ENCODE measurements at places on chromosomes 6 and 20.

DNA sequence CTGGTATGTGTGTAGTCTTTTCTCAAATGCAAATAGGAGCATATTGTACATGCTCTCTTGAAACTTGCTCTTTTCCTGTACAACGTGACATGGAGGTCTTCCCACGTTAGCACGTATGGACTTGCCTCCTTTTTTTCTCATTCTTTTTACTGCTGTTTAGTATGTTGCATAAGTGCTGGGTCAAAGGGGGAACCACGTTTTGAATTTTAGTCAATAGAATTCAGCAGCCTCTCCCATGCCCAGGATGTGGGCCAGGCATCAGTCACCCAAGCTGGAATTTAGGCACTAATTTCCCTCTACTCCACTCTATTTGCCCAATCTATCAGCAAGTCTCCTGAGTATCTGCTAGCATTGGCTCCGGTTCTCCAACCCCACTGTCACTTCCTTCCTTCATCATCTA lies 41.5 kb upstream of the RNF24 start:
- DNase-seq: no peak

- no peak for DNase-seq
Observed at GRCh38 chr20:48448666-48449600, 378.9 kb downstream of the PREX1 start.

DNA sequence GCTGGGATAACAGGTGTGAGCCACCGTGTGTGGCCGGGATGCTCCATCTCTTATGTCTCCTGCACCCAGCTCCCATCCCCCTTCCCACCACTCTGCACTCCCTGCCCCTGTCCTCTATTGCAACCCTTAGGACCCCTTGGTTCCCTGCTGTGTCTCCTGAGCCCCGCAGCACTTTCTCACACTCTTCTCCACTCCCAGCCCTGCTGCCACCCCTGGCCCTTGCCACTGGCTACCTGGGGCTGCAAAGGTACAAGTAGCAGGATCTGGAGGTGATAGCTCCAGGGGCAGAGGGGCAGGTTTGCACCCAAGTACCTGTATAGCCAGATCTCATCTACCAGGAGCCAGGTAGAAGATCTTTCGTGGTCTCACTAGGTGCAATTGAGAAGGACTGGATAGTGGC lies 6.6 kb upstream of the CPXM1 start:
- no peak for DNase-seq

DNA sequence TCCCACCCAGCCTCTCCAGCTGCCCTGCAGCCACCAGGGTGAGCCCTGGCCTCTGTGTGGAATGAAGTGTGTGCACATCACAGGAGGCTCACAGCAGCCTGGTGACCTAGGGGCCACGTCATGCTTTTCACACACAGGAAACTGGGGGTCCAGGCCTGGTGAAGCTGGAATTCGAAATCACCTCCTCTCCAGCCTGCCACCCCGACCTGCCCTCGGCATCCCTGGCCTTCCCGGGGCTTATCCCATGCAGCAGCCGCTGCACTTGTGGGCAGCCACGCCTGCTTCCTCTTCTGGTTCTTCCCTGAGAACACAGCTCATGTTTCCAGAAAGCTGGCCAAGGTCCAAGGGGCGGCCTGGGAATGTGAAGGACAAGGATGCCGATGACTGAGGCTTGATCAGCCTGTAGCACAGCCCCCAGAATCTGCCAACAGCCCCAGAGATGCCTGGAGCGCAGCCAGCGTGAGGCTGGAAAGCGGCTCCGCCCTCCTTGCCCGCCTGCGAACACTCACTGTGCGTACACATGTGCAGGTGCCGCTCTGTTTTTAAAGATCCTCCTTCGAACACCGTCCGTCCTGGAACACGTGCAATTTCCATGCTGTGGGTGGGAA lies 4.2 kb upstream of the NTSR1 start:
- peak; percentile 91 for DNase-seq

GRCh38 chr6:71376830-71377229 lies 88.2 kb downstream of the OGFRL1 start:
- DNase-seq: no peak

GRCh38 chr6:161228921-161229591 lies 44.8 kb downstream of the AGPAT4 start:
- no peak for DNase-seq

DNA sequence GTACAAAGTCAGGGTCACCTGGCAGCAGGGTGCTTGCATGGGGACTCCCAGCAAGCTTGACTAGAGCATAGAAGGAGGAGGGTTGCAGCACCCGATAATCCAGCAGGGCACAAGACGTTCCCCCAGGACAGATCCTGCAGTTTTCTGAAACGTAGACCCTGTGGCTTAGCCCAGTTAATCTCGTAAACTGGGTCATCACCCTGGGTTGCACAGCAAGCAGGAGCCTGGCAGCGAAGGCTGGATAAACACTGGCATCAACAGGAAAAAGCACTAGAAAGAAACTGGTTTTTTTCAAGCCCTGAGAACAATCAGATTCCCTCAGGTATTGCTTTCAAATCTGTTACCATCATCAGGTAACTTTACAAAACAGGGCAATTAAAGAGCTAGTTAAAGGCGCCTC lies 92.6 kb downstream of the PDE7B start:
- no peak for DNase-seq

DNA sequence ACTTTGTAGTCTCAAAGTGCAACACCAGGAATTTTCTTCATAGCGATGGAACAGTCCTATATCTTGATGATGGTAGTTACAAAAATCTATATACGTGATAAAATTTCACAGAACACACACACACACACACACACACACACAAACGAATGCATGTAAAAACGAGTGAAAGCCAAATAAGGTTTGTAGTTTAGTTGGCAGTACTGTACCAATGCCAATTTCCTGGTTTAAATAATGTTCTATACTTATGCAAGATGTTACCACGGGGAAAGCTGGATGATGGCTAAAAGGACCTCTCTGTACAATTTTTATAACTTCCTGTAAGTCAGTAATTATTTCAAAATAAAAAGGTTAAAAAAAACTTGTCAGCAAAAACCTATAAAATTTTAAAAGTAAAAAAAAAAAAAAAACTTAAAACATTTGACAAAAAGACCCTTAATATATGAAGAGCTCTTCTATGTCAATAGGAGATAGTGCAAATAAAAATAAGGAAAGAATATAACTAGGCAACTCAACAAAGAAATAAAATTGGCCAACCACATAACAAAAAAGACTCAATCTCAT lies 37.6 kb downstream of the PDSS2 start:
- DNase-seq: no peak

- DNase-seq: no peak
Observed at GRCh38 chr6:93592417-93592816, 173.1 kb upstream of the EPHA7 start.

DNA sequence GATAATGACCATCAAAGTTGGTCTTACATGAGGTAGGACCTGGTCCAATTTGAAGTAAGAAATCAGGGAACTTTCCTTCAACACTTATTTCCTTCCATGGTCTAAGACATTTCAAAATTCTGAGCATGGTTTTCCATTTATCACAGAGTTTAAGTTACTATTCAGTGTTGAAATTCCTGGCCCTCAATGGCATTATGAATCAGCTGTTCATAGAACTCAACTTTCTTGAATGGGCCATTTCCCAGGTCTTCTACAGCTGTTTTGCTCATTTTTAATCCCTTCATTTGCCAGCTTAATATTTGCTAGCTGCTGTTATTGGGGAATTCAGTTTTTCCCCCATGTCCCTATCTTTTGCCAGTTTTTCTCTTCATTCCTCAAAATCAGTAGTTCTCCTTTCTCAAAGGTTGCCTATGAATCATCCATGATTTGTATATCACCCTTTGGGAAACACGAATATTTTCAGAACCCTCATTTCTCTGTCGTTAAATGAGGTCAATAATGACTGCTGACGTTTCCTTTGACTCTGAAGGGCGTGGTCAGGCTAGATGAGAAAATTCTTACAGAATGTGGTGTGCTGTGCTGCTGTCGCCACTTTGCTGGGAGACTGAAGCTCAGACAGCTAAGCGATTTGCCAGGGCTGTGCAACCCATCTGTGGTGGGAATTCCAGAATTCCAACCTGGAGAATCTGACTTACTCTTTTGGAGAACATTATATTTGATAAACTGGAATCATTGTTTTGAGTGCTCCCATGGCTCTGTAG lies 216.5 kb upstream of the FLRT3 start:
- no peak for DNase-seq

DNA sequence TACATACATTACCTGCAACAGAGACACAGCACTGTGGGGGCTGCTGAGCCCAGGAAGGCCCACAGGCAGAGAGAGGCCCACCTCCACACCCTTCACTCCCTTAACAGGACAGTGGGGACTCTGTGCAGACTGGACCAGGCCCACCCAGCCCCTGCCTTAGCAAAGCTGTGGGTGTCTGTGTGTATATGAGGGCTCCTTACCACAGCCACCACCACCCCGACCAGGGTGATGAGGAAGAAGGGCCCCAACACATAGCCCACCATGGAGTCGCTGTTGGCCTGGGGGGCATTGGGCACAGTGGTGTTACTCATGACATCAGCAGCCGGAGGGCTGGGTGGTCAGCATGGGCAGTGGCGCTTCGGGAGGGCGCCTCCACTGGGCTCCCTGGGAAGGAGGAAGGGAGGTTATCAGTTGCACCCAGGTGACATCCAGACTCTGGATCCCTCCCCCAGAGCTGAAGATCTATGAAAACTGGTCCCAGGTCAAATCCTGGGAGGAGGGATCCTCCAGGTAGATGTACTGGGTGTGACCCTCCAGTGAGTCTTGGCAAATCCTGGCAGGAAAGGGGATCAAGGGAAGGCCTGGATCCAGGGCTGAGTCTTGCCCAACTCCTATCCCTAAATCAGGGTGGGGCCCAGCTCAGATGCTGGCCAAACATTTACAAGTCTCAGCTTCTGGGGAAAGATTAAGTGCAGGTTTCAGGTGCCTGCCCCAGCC lies 1.2 kb downstream of the SMIM29 start:
- peak; percentile 58 for DNase-seq

GRCh38 chr20:47314647-47315338 lies 41.7 kb downstream of the ZMYND8 start:
- DNase-seq: peak; percentile 12

GRCh38 chr6:52063584-52064344 lies 23.6 kb downstream of the PKHD1 start:
- DNase-seq: no peak

GRCh38 chr6:34189806-34190503 lies 44.1 kb upstream of the GRM4 start:
- peak; percentile 80 for DNase-seq

DNA sequence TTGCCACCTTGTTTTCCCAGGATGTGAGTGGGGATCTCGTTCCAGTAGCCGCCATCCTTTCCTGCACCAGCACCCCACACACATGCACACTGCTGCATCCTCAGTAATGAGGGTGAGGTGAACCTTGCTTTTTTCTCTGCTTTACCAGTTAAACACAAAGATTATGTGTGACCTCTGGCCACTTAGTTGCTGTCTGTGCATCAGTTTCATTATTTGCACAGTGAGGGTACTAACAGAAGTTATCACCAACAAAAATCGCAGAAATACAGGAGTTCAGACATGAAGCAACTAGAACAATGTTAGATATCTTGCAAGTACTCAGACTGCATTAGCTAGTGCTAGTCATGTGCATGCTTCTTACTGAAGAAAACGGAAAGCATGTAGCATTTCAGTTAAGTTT lies 17.4 kb upstream of the DACT2 start:
- no peak for DNase-seq

DNA sequence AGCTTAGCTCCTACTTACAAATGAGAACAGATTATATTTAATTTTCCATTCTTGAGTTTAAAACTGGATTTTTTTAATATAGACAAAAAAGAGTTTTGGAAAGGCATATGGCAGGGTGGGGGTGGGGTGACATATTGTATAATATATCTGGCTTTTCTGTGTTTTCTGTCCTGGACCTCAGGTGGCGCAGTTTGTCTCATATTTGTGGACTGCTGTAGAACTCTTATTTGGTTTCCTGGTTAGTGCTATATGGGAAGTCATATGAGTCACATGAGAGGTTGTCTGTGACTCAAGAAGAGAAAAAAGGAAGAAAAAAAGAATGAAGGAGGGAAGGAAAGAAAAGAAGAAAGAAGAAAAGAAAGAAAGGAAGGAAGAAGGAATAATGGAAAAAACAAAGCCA lies 131.8 kb downstream of the CLVS2 start:
- DNase-seq: no peak

DNA sequence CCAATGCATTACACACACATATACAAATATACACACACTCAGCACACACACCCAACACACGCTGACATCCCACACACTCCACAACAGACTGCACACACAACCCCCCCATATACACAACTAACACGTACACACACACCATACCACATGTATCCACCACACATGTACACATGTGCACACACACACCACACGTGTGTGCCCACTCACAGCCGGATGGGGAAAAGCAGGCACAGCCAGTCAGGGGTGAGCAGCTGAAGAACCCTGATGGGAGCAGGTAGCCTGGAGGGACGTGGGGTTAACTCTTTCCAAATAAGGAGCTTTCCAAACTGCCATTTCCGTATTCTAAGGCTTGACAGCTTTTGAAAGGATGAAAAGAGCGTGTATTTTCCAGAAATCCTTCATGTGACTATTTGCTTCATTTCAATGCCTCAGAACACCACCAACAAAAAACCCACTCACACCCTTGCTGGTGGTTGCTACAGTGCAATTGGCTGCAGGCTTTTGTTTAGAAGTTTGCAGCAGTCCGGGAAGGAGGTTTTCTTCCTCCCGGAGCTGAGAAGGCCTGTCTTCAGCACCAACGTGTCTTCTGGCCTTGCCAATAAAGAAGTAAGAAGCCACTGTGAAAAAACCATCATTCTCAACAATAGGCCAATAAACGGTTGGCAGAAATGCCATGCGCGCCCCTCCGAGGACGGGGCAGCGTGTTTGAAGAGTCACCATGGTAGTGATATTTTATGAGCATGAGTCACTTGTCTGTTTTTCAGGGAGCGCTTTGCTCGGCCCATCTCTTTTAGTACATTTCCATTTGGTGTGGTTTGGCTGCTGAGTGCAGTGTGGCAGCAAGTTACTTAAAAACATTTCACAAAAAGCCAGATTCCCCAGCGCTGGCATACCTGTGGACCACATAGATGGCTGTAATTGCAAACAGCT lies 131.3 kb upstream of the GMDS start:
- DNase-seq: no peak

DNA sequence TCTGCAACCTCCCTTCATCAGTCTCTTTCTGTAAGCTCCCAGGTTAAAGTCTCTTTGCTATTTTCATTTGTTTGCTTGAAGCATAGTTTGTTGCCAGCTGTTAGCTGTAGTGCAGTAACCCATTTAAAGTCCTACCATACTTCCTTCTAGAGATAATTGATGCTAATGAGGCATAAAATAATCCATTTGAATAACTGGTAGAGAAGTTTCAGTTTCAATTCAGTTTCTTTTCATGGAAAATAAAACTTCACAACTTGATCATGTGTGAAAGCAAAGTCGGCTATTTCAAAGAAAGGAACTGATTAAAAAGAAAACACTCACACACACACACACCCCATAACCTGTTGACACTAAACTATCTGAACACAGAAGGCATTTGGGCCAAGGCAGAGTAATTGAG lies 68.5 kb upstream of the TENT5A start:
- no peak for DNase-seq

- no peak for DNase-seq
Observed at GRCh38 chr6:109799664-109800063, 108.6 kb downstream of the FIG4 start.

- DNase-seq: peak; percentile 70
Observed at GRCh38 chr6:167576050-167576741, 250.5 kb upstream of the AFDN start.

GRCh38 chr6:24149296-24149695 lies 23.3 kb downstream of the NRSN1 start:
- no peak for DNase-seq

GRCh38 chr6:82085701-82086100 lies 161.8 kb downstream of the IBTK start:
- no peak for DNase-seq

GRCh38 chr6:3306848-3307247 lies 48.1 kb downstream of the PSMG4 start:
- peak; percentile 53 for DNase-seq
